T follicular helper cell (primary cell): ENCODE measurements at places on chromosomes 6 and 20.
A peak's percentile ranks its signal among the peaks of the same experiment; 100 is the strongest.

DNA sequence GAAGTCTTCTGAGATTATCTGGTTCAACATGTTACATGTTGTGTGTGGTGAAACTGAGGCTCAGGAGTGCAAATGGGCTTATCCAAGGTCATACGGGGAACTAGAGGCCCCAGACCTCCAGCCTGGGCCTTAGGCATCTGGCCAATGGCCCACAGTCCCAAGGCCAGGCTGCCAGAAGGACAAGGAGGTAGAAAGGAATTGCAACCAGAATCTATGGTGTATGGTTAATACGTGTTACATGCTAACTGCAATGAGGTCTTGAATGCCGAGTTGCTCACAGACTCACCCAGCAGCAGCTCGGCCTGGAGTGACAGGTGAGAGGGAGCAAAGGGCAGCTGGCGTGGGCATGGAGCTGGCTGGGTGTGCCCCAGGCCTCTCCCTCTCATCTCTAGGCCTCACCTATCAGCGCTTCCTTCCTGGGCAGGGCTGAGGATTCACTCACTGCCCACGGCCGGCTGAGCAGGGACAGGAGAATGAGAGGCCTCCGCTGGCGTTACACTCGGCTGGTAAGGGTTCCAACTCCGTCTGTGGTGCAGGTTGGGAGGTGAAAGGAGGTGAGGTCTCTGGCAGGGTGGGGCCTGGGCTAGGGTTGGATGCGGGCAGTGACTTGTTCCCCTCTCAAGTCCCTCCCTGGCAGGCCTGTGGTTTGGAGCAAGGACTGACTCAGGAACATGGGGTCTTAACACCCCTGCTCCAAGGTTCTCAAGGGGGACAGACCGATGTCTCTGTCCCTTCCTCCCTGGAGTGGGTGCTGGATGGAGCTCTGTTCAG, at the start of gene TLDC2:
Gene TLDC2, plus strand, starts transcription at position 437 of the 771 bp plus-strand sequence. Its CDS starts 37 bp downstream, at position 474.
- no peak for DNase-seq

- DNase-seq: no peak
These were observed 2.1 kb upstream of the IP6K3 start for GRCh38 chr6:33748841-33749240.

- no peak for DNase-seq
These were observed 432.8 kb downstream of the HDGFL1 start for GRCh38 chr6:23002044-23002619.

GRCh38 chr6:168293636-168294530, 25.7 kb downstream of the DACT2 start:
- no peak for DNase-seq

DNA sequence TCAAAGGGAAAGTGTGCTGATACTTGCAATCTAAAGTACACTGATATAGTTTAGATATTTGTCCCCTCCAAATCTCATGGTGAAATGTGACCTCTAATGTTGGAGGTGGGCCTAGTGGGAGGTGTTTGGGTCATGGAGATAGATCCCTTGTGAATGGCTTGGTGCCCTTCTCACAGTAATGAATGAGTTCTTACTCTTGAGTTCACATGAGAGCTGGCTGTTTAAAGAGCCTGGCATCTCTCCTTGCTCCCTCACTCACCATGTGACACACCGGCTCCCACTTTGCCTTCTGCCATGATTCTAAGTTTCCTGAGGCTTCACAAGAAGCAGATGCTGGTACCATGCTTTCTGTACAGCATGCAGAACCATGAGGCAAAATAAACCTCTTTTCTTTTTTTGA, 78.1 kb downstream of the REPS1 start:
- DNase-seq: no peak

DNA sequence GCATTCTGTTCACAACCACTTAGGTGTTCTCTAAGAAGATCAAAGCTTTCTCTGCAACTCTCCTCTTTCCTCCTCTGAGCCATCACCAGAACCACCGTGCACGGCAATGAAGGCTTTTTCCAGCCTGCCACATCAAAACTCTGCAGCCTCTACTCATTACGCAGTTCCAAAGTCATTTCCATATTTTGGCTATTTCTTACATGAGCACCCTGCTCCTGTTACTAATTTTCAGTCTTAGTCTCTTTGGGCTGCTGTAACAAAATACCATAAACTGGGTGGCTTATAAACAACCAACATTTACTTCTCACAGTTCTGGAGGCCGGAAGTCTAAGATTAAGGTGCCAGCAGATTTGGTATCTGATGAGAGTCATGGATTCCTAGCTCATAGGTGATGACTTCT, 70.4 kb upstream of the THBS2 start:
- DNase-seq: no peak

- no peak for DNase-seq
These were observed 83.3 kb downstream of the HIVEP2 start for GRCh38 chr6:142861711-142862110.

DNA sequence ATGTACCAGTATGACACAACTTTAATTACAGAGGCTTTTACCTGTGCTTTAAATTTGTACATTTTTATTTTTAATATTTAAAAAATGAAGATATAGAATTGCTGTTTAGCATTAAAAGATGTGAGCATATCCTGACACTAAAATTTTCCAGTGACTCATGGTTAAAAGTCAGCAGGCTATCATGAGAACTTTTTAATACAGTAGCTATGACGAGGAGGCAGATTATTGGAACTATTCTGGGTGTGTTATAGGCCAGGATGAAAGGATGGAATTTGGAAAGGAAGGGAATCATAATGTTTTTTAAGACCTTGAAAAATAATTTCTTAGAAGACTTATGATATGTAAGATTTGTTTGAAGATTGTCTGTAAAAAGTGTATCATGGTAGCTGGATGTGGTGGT, 91.0 kb downstream of the GFRA4 start:
- no peak for DNase-seq

- DNase-seq: no peak
These were observed 58.0 kb downstream of the CCN2 start for GRCh38 chr6:131893198-131893597.

DNA sequence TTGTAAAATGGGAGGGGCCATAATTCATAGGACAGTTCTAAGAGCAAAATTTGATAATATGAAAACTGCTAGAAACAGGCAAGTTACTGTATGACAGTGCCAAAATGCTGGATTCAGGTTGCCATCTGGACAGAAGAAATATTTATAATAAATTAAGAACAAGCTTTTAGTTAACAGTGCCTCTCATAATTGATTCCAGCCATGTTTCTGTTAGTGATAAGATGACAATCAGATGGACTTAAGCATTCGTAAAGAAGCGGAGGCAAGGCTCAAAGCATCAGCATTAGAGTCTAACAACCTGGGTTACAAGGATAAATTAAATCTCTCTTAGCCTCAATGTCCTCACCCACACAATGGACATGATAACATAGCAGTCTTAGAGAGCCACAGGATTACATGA, 61.0 kb downstream of the SESN1 start:
- no peak for DNase-seq

GRCh38 chr6:76592566-76592965, 520.1 kb upstream of the IMPG1 start:
- no peak for DNase-seq

- peak; percentile 45 for DNase-seq
These were observed 17.3 kb downstream of the GABRR2 start for GRCh38 chr6:89297695-89298351.

- no peak for DNase-seq
These were observed at the start of gene OCSTAMP for GRCh38 chr20:46550461-46550860. Gene OCSTAMP, minus strand, starts transcription at chr20:46550654. Its CDS starts 94 bp downstream, at chr20:46550560.

DNA sequence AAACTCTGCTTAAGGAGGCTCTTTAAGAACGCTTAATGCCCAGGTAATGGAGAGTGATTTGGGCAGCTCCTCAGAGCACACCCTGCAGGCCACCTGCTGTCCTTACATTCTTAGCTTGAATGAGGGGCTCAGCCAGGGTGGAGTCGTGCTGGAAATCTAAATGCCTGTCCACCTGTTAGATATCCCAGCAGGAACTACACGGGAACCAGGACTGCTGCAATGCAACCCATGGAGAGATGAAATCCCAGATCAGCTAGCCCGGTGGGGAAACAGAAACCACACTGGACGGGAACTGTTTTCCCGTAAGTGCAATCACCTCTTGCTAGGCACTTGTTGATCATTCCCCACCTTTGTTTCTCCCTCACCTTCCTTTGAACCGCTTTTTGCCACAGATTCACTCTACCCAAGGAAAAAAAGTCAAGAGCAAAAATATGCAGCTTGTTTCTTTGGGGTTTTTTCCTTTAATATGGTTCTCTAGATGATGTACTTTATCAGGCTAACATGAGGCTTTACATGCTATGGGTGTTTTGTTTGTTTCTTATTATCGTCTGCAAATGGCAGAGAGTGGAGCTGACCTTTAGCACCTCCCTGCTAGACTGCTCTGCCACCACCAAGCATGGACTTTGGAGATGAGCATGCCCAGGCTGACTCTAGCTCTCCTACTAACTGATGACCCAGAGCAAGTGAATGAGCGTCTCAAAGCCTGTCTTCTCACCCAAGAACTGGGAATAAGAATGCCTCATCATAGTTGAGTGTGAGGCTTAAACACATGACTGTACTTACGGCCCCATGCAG, 125.9 kb upstream of the TNFAIP3 start:
- no peak for DNase-seq

DNA sequence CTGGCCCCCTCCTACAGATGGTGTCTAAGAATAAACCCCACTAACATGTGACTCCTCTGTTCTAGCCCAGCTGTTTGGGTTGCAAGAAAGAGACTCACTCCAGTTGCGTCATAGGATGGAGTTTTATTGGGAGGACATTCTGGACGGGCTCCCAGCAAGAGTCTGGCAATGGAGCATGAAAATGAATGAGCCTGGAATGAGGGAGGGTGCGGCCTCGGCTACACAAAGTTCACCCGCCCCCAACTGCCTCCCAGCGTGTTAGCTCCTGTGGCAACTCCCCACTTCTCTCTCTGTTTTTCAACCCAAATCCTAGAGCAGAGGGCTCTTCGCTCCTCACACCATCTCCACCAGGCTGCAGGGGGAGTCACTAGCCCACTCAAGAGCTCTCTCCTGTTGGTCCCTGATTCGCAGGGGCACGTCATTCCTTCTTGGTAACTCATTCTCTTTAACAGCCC, 5.1 kb upstream of the ADAM33 start:
- DNase-seq: no peak

DNA sequence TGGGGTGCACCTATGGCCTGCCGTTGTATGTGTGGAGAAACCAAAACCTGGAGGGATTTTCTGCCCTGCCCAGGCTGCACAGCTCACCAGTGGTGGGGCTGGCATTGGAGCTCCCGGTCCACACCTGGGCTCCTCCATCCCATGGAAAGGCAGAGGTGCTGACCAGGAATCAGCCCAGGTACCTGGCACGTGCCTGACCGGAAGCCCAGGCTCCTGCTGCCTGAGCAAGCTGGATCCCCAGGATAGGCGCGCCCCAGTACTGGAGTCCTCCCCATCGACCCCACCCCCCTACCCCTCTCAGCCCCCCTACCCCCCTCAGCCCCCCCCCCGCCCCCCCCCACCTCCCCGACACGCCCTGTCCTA, 39.9 kb upstream of the HMGA1 start:
- no peak for DNase-seq

DNA sequence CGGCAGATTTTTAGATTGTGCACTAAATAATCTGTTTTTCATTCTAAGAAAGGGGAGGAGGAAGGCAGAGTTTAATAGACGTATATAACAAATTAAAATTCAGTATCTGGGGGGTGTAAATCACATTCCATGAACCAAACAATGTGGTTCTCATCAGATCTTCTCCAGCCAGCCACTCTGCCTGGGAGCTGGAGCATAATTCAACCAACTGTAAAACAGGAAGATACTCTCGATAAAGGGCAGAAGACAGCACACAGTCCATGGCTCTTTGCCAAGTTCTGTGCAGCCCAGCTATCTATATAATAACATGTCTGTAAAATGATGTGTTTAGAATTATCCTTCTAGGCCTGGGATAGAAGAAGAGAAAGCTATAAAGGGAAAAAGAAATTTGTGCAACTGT, 289.9 kb upstream of the ZFP64 start:
- no peak for DNase-seq

DNA sequence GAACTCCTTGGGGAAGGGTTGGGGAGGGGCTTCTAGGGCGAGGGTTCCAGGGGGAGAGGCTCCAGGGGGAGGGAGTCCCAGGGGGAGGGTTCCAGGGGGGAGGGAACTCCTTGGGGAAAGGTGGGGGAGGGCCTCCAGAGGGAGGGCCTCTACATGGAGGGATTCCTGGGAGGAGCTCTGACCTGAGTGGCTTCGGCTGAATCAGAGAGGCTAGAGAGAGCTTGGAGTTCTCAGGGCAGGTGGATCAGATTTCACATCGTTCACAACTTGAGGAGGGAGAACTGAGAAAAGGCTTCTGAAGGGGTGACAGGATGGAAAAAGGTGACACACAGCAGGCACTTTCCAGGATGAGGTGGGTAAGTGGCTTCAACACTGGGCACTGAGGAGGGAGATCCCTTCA, 49.1 kb downstream of the DAAM2 start:
- no peak for DNase-seq

- no peak for DNase-seq
These were observed 112.2 kb downstream of the INSM1 start for GRCh38 chr20:20480126-20480525.
